Endothelial cell of umbilical vein (primary cell): ENCODE measurements at places on chromosomes 4 and X. TPM values are rescaled to one million over a fixed set of nuclear protein-coding genes. Genes with fewer than 3 reads are reported as not detected.

RNF150 gene
- polyA plus RNA-seq, result 0.19 and 0.35 TPM in 2 replicates

NEIL3 gene
- 3.2 and 3.7 TPM in 2 replicates for polyA plus RNA-seq

ZCCHC18 gene
- 2.5 and 2.7 TPM in 2 replicates for polyA plus RNA-seq

PLAC8 gene
- 4.1 and 4.9 TPM in 2 replicates for polyA plus RNA-seq

CTAG1B gene
- polyA plus RNA-seq, result not detected in 2 replicates

CCDC160 gene
- polyA plus RNA-seq, result not detected in 2 replicates

AMELX gene
- polyA plus RNA-seq, result not detected in 2 replicates

S100P gene
- 0.06 TPM in 1 of 2 replicates, not detected in the other for polyA plus RNA-seq

L1CAM gene
- 0.01 and 0.02 TPM in 2 replicates for polyA plus RNA-seq

TEC gene
- polyA plus RNA-seq, result 0.08 and 0.18 TPM in 2 replicates

GRCh38 chr4:83455281-83456183 is at the start of the genes HELQ and MRPS18C:
TSS of gene HELQ (minus strand) at chr4:83455823. CDS start at chr4:83455693, 130 bp downstream.
TSS of gene MRPS18C (plus strand) at chr4:83456058. CDS start at chr4:83456078, 20 bp downstream.
- H3K36me3 ChIP-seq, result peaks cover 10% of the 10 kb centered on the region
- peaks cover 20% of the 10 kb centered on the region for H3K4me1 ChIP-seq
- H3K27ac ChIP-seq, result peak within 1 kb of the TSS; percentile 88
- H3K4me3 ChIP-seq, result peak within 1 kb of the TSS; percentile 94

DNA sequence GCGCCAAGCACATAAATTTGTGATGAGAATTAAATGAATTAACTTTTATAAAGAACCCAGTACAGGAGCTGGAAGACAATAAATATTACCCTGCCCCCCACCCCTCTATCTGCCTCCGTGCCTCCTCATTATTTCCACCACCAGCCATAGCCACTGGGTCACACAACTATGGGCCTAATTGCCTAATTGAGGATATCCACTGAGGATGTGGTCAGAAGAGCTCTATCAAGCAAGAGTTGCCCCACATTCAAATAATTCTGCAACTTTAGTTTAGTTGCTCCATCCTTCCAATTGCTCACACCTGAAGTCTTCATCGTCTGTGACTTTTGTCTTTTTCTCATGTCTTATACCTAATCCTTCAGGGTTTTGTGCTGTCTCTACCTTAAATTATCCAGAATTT is 9.5 kb upstream of the CXCL8 start:
- no peak for DNase-seq
- no peak overlapping the region for H3K27ac ChIP-seq
- H3K36me3 ChIP-seq, result no peaks in the 10 kb centered on the region

GRCh38 chr4:42547805-42548204 is 109.1 kb downstream of the ATP8A1 start:
- H3K4me3 ChIP-seq, result no peak overlapping the region
- H3K36me3 ChIP-seq, result no peaks in the 10 kb centered on the region
- H3K27me3 ChIP-seq, result no peaks in the 10 kb centered on the region
- no peaks in the 10 kb centered on the region for H3K4me1 ChIP-seq

- DNase-seq, result no peak
- H3K36me3 ChIP-seq, result no peaks in the 10 kb centered on the region
- no peak overlapping the region for H3K4me3 ChIP-seq
- no peaks in the 10 kb centered on the region for H3K4me1 ChIP-seq
These were observed 55.4 kb downstream of the DDX3X start for GRCh38 chrX:41389311-41389888.

DNA sequence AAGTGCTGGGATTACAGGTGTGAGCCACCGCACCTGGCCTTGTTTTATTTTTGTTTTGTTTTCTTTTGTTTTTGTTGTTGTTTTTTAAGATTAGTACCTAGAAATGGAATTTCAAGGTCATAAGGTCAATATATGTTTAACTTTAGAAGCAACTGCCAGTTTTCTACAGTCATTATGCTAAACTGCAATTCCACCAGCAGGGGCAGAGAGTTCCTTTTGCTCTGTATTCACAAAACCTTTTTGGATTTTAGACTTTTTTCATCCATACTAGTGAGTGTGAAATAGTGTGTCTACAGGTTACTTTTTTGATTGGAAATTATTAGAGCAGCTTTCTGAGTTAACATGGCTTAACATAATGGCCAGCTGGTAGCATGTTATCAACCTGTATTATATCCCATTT is 580.6 kb downstream of the TRIML1 start:
- H3K36me3 ChIP-seq, result no peaks in the 10 kb centered on the region
- no peak overlapping the region for H3K4me3 ChIP-seq
- H3K27ac ChIP-seq, result no peak overlapping the region
- H3K4me1 ChIP-seq, result no peaks in the 10 kb centered on the region

DNA sequence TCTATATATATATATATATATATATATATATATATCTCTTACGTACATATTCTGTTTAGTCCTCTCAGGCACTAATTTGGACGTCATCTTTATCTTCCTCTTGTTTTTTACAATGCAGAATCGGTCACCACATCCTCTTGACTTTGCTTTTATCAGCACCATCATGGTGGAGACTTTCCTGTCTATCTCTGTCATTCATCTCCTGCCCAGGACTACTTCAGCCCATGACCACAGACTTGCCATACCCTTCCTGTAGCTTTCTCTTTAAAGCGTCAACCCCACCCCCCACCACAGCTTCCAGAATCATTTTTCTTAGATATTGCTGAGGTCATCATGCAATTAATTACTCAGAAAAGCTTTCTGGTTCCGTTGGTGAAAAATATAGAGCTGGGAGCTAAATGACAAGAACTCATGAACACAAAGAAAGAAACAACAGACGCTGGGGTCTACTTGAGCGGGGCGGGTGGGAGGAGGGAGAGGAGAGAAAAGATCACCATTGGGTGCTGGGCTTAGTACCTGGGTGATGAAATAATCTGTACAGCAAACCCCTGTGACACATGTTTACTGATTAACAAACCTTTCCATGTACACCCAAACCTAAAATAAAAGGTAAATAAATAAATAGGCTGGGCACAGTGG is 30.5 kb upstream of the PRKX start:
- no peaks in the 10 kb centered on the region for H3K36me3 ChIP-seq
- H3K4me1 ChIP-seq, result no peaks in the 10 kb centered on the region
- DNase-seq, result no peak
- no peak overlapping the region for H3K27ac ChIP-seq
- H3K27me3 ChIP-seq, result no peaks in the 10 kb centered on the region

- peaks cover 10% of the 10 kb centered on the region for H3K4me1 ChIP-seq
- no peak overlapping the region for H3K27ac ChIP-seq
- no peak overlapping the region for H3K4me3 ChIP-seq
- H3K27me3 ChIP-seq, result no peaks in the 10 kb centered on the region
- H3K36me3 ChIP-seq, result no peaks in the 10 kb centered on the region
These were observed 10.4 kb downstream of the ACOT9 start for GRCh38 chrX:23732704-23733103.

GRCh38 chr4:181971973-181972372 is 271.2 kb upstream of the TENM3 start:
- no peak overlapping the region for H3K27ac ChIP-seq
- no peak for DNase-seq
- H3K4me1 ChIP-seq, result no peaks in the 10 kb centered on the region
- H3K36me3 ChIP-seq, result no peaks in the 10 kb centered on the region

DNA sequence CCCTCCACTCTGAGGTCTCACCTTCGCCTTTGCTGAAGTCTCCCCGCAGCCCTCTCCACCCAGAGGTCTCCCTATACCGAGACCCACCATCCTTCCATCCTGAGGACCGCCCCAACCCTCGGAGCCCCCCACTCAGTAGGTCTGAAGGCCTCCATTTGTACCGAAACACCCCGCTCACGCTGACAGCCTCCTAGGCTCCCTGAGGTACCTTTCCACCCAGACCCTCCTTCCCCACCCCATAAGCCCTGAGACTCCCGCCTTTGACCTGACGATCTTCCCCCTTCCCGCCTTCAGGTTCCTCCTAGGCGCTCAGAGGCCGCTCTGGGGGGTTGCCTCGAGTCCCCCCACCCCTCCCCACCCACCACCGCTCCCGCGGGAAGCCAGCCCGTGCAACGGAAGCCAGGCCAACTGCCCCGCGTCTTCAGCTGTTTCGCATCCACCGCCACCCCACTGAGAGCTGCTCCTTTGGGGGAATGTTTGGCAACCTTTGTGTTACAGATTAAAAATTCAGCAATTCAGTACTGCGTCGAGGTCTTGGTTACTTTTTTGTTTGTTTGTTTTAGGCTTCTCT is 5.0 kb downstream of the SOD3 start:
- no peak overlapping the region for H3K27ac ChIP-seq
- no peaks in the 10 kb centered on the region for H3K4me1 ChIP-seq
- no peaks in the 10 kb centered on the region for H3K36me3 ChIP-seq
- no peak for DNase-seq
- H3K27me3 ChIP-seq, result peaks cover 54% of the 10 kb centered on the region
- no peak overlapping the region for H3K4me3 ChIP-seq

GRCh38 chr4:2354118-2354517 is 64.3 kb downstream of the ZFYVE28 start:
- no peaks in the 10 kb centered on the region for H3K36me3 ChIP-seq
- no peak for DNase-seq
- H3K27me3 ChIP-seq, result no peaks in the 10 kb centered on the region
- H3K27ac ChIP-seq, result no peak overlapping the region

DNA sequence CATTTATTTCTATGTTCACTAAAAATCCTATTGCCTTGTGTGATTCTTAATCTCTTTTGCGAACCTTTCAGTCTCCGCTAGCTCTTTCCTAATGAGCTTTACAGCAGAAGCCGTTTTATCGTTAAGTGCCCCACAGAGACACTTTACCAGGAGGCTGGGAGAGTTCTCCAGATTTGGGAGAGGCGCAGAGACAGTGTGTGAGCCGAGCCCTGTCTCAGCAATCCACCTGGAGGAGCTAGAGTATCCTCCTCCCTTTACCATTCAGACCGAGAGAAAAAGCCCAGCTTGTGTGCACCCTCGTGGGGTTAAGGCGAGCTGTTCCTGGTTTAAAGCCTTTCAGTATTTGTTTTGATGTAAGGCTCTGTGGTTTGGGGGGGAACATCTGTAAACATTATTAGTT is 54.9 kb upstream of the MTM1 start:
- no peaks in the 10 kb centered on the region for H3K27me3 ChIP-seq
- H3K36me3 ChIP-seq, result no peaks in the 10 kb centered on the region
- H3K4me3 ChIP-seq, result no peak overlapping the region
- peaks cover 9% of the 10 kb centered on the region for H3K4me1 ChIP-seq

- H3K4me1 ChIP-seq, result peaks cover 12% of the 10 kb centered on the region
- no peak overlapping the region for H3K4me3 ChIP-seq
- no peaks in the 10 kb centered on the region for H3K36me3 ChIP-seq
- no peak overlapping the region for H3K27ac ChIP-seq
- H3K27me3 ChIP-seq, result no peaks in the 10 kb centered on the region
These were observed 3.3 kb downstream of the RIPPLY1 start for GRCh38 chrX:106899841-106900240.

DNA sequence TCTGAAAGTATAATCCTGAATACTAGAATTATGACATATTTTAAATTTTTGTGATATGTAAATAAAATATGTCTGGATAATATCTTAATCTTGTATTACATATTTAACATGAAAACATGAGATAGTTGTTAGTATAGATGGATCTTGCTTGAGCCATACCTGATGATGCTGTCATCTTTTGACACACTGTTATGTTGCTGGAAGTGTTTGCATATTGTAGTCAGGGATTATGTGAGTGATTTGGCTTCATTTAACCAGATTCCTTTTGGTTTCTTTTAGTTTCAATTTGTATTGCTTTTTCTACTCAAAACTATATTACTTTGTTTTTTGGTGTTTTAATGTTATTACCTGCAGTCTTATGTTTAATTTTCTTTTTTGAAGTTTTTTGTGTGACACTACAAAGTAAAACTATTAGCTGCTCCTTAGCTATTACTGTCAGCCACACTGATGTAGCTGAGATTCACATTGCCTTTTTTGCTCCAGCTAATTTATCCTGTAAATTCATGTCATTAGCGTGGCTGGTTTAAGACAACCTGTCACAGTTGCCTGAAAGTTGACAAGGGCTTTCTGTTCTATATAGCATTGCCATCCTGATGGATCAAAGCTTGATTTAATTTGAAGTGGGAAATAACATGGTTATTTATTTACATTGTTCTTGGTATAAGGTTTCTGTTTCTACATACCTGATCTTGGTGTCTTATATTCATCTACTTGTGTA is 33.7 kb downstream of the METAP1 start:
- no peaks in the 10 kb centered on the region for H3K27me3 ChIP-seq
- no peaks in the 10 kb centered on the region for H3K36me3 ChIP-seq
- H3K27ac ChIP-seq, result no peak overlapping the region
- DNase-seq, result no peak
- H3K4me3 ChIP-seq, result no peak overlapping the region
- no peaks in the 10 kb centered on the region for H3K4me1 ChIP-seq

DNA sequence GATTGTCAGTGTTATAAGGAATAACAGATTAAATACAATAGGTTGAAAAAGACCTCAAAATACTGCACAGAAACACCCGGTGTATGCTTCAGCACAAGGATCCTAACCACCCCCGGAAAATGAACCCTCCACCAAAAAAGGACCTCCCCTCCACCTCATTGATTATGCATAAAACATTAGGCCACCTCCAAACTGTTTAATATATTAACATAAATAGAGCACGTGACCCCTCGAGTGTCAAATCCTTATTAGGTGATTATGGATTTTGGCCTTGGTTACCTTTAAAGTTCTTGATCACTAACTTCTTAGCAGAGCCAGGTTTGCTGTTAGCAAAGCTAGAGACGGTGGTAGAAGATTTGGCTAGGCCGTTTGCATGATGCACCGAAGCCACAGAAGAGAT is 958 bp downstream of the CUL4B start:
- no peak for DNase-seq
- no peaks in the 10 kb centered on the region for H3K36me3 ChIP-seq
- no peaks in the 10 kb centered on the region for H3K27me3 ChIP-seq

GRCh38 chr4:102466298-102466697 is 34.9 kb upstream of the NFKB1 start:
- H3K27me3 ChIP-seq, result no peaks in the 10 kb centered on the region
- H3K36me3 ChIP-seq, result no peaks in the 10 kb centered on the region
- peaks cover 33% of the 10 kb centered on the region for H3K4me1 ChIP-seq
- H3K4me3 ChIP-seq, result no peak overlapping the region
- DNase-seq, result peak; percentile 84

- H3K4me3 ChIP-seq, result no peak overlapping the region
- H3K36me3 ChIP-seq, result no peaks in the 10 kb centered on the region
- no peak for DNase-seq
These were observed 11.0 kb downstream of the ATP5ME start for GRCh38 chr4:663046-663437.

GRCh38 chrX:16517039-16517605 is 132.8 kb upstream of the S100G start:
- H3K36me3 ChIP-seq, result no peaks in the 10 kb centered on the region
- H3K4me3 ChIP-seq, result no peak overlapping the region
- H3K27ac ChIP-seq, result no peak overlapping the region
- no peaks in the 10 kb centered on the region for H3K27me3 ChIP-seq

- H3K27ac ChIP-seq, result no peak overlapping the region
- H3K4me1 ChIP-seq, result no peaks in the 10 kb centered on the region
- H3K4me3 ChIP-seq, result no peak overlapping the region
- no peaks in the 10 kb centered on the region for H3K36me3 ChIP-seq
- peak; percentile 6 for DNase-seq
These were observed 376.4 kb upstream of the NOCT start for GRCh38 chr4:138639018-138639741.

GRCh38 chr4:41507291-41507947 is 30.5 kb upstream of the LIMCH1 start:
- H3K27ac ChIP-seq, result no peak overlapping the region
- no peak for DNase-seq
- no peaks in the 10 kb centered on the region for H3K36me3 ChIP-seq
- H3K4me1 ChIP-seq, result no peaks in the 10 kb centered on the region
